NCI-H446 treated with DMSO at 0.1 percent for 48 hours (cell line): ENCODE measurements at places on chromosomes 12 and 14.

GRCh38 chr14:30607156-30607780 is 14.9 kb upstream of the SCFD1 start:
- no peak for DNase-seq

DNA sequence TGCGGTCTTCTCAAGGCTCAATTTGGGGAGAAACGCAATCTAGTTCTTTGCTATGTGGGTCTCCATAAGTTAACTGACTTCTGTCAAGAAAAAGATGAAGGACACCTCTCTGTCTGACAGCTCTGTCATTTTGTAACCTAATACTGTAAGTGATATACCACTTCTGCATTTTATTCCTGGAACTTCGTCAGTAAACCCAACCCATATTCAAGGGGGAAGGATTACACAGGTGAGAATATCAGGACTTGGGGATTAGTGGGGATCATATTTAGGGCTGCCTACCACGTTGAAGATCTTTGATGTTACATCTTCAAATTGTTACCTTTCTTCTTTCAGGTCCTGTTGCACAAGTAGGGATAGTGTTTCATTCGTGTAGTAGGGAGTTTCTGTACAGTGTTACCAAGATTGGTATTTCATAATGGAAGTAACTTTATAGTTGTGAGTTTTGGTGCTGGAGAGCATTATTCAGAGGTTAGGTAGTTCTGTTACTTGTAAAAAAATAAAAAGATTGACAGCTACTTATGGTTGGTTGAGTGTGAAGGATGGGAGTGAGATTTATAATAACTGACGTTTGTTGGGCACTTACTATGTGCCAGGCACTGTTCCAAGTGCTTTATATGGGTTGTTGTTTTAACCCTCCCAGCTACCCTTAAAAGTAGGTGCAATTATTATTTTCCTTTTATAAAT is 1.6 kb downstream of the TMEM260 start:
- no peak for DNase-seq

DNA sequence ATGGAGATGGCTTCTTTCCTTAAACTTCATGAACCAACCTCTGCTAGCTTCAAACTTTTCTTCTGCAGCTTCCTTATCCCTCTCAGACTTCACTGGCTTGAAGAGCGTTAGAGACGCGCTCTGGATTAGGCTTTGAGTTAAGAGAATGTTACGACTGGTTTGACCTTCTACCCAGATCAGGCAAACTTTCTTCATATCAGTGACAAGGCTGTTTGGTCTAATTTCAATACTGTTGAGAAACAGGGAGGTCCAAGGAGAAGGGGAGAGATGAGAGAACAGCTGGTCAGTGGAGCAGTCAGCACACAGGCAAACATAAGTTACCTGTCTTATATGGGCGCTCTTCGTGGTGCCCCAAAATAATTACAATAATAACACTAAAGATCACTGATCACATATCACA is 14.9 kb downstream of the SCAF11 start:
- DNase-seq: no peak

DNA sequence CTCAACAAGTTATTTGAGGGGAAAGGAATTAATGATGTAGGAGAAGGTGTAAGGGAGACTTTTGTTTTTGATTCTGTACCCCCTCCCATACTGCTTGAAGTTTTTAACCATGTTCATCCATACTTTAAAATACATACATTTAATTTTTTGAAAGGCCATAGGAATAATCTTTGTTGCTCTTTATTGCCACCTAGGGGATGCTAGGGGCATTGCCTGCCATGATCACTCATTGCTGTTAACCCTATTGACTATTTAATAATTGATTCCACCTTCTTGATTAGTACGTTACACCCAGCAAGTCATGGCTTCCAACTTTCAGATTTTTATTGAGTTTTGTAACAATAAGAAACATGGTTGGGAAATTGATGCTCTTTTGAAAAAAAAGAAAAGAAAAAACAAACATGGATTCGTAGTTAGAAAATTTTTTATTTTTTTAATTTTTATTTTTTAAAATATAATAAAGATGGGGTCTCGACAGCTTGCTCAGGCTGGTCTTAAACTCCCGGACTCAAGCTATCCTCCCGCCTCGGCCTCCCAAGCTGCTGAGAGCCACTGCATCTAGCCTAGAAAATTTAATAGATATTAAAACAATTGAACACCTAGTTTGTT is 8.5 kb upstream of the PRKAB1 start:
- DNase-seq: peak; percentile 18

DNA sequence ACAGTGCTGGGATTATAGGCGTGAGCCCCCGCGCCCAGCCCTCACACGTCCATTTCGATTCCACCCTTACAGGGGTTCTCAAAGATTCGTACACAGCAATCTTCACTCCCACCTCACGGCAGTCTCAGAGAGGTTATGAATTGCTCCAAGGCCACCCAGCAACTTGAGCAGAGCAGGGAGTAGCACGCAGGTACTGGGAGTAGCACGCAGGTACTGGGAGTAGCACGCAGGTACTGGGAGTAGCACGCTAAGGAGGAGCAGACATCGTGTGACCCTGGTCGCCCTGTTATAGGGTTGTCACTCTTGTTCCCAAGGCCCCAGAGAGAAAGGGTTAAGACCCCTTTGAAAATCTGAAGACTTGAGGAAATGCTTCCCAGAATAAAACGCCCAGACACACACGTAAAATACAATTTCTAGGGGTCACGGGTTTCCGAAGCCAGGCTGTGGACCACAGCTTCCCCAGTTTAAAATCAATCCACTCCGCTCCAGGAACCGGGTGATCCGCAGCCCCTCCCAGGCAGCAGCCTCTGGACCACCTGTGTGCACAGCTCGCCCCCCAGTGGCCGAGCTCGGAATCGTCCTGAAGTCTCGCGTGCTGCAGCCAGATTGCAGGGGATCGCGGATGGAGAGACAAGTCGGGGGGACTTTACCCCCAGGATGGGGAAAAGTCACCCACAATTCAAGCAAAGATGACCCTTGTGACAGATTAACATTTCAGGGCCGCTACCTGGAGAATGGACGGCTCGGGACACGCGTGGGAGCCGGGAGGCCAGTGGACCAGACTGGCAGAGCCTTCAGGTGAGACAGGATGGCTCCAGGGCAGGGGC is 92.0 kb downstream of the SCARB1 start:
- peak; percentile 39 for DNase-seq

- no peak for DNase-seq
Observed at GRCh38 chr12:105671720-105672119, 341.2 kb downstream of the C12orf75 start.

DNA sequence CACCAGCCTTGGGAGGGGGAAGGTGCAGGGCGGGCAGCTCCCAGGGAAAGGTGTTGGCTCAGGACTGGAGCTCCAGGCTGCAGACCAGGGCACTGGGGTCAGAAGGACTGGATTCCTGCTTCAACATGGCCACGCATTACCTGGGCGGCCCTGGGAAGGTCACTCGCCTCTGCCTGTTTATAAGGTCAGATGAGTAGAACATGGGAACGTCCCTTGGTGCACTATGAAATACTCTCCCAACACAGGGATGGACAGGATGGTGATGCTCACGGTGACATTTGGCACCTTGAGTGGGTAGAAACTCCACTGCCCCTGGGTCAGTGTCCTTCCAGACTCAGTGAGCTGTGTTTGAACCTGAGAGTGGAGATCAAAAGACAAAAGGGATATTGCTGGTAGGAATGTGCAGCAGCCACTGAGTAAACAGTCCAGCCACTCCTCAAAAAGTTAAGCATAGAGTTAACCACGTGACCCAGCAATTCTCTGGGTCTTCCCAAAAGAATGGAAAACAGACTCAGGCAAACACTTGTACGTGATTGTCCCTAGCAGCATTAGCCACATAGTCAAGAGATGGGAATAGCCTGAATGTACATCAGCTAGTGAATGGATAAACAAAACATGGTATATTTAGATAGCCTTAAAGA is 9.1 kb upstream of the BDKRB2 start:
- no peak for DNase-seq

- DNase-seq: no peak
Observed at GRCh38 chr14:32938719-32939253, at the start of gene NPAS3. Gene NPAS3, plus strand, starts transcription at chr14:32938879.

DNA sequence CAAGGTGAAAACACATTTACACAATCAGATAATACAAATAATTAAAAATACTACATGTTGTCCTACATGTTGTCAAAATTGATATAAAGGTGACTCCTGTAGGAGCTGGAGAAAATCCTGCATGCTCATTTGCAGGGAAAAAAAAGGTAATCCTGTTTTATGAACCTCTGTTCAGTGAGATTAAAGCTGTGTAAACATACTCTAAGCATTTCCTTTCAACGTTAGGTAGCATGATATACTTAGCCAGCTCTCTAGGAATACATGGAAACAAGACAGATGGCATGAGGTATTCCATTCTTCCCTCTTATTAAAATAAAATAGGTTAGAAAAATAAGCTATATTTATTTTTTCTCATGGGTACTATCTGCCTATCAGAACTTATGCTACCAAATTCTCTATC is 635.7 kb upstream of the FLRT2 start:
- no peak for DNase-seq
